GF-D8 (cell line): ENCODE measurements at places on chromosomes 2 and 18.

GRCh38 chr18:3703732-3704176 lies 253.8 kb downstream of the TGIF1 start:
- DNase-seq = no peak

GRCh38 chr18:9803698-9804516 lies 81.9 kb upstream of the TXNDC2 start:
- peak; percentile 74 for DNase-seq

DNA sequence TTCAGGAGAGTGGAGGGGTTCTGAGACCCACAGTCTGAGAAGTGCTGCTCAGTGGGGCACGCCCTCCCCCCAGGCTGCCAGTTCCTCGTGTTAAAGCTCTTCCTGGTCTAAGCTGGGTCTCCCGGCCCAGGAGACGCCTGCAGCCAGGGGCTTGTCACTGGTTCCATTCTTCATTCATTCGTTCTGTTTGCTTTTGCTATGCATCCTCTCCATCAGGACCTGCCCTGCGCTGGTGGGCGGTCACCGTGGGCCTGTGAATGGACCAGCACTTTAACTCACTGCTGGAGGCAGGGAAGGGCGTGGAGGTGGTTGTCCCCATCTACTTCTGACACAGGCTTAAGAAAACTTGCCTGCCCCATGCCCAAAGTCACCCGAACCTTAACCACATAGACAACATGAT lies 272.8 kb upstream of the HDAC4 start:
- no peak for DNase-seq

DNA sequence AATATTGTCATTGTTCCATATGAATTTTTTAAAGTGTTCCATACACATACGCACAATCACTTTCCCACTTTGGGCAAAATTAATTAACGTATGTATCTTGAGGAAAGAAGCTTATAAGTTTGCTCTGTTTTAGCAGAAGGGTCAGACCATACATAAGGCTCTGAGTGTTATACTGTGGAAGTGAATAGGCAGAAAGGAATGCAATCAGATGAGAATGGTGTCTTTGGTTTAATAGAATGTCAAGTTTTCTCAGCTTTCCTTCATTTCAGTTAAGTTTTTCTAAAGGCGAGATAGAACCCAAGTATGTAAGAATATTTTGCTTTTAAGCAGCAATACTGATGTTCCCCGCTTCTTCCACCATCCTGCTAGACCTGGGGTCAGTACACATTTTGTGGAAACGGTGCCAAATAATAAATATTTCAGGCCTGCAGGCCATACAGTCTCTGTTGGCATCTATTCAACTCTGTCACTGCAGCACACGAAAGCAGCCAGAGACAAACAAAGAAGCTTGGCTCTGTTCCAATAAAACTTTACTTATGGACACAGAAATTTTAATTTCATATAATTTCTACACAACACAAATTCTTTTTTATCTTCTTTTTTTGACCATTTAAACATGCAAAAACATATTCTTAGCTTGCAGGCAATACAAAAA lies 100.6 kb downstream of the UPP2 start:
- no peak for DNase-seq

- no peak for DNase-seq
Measured at GRCh38 chr2:15939556-15939853, 845 bp upstream of the MYCN start.

DNA sequence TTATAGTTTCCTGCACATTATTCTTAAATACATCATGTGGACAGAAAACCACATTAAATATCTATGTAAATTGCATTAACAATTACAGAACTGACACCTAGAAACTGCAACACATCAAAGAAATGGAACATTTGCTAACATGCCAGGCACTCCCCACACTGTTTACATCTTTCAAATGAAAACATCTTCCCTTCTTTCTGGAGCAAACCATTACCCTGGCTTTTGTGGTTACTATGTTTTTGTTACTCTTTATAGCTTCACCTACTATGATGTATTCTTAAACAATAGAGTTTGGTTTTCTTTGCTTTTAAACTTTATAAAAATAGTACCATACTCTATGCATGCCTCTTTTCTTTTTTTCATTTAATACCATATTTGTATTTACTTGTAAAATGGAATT lies 1894.5 kb upstream of the CELF4 start:
- DNase-seq = no peak

DNA sequence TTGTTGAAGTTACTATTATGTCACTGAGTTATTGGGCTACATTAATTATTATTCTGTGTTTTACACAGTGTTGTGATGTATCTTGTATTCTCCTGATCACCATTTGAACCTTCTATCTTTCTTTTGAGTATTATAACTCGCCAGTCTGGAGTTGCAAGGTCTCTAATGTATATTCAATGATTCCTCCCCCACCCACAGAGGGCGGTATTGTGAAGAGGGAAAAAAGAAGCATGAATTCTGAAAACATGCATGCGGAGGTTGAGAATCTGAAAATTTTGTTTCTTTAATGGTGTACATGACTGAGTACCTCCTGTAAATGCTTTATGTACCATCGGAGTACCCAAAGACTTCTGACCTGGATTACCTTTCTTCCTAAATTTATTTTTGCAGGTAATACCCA lies 266.6 kb downstream of the NR4A2 start:
- no peak for DNase-seq
